Cardiac septum (tissue), 1 donor: ENCODE measurements at places on chromosomes 3 and 15.

- no peak for DNase-seq
These were observed 85.8 kb downstream of the CFAP20DC start for GRCh38 chr3:58963928-58964503.

GRCh38 chr15:80246425-80246894 lies 5.6 kb downstream of the CTXND1 start:
- DNase-seq = no peak

- DNase-seq = no peak
These were observed 32.8 kb upstream of the FAM107A start for GRCh38 chr3:58609990-58610389.

DNA sequence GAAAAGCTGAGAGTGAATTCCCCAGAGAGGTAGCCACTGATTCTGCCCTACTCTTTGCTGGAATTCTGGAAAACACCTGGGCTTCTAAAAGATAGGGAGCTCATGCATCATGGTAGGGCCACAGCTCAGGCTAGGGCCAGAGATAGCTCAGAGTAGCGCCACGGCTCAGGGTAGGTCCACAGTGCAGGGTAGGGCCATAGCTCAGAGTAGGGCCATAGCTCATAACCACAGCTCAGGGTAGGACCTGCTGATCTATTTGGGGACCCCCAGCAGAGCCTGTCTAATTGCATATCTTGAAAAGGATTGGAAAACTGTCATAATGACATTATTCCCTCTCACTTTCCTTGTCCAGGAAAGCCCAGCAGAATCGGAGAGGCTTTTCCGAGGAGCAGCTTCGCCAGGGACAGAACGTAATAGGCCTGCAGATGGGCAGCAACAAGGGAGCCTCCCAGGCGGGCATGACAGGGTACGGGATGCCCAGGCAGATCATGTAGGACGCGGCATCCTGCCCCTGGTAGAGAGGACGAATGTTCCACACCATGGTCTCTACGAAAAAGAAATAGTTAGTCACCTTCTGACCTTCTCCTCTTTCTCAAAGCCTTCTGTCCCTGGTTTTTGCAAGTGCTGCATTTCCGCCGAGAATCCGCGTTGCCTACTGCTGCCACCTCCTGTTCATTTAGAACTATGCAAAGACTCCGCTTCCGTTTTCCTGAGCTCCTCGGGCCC lies 14.5 kb downstream of the TAGLN3 start:
- DNase-seq = peak; percentile 83

GRCh38 chr15:29670998-29671981 lies 151.0 kb downstream of the TJP1 start:
- no peak for DNase-seq

GRCh38 chr15:40108061-40108854 lies 421 bp downstream of the BMF start:
- DNase-seq = peak; percentile 77
